ENCODE measurements at places on chromosomes 1 and 21. TPM values are rescaled to one million over a fixed set of nuclear protein-coding genes. Genes with fewer than 3 reads are reported as not detected.

Gene RRP15
- total RNA-seq, result 42.9 TPM

Gene AMY1C
- total RNA-seq, result not detected

Gene GIPC2
- 0.04 TPM for total RNA-seq

- no peak for DNase-seq
Measured at GRCh38 chr1:53140451-53140850, 2.0 kb downstream of the SLC1A7 start.

- no peak for DNase-seq
Measured at GRCh38 chr1:192993426-192994085, 65.6 kb downstream of the UCHL5 start.

DNA sequence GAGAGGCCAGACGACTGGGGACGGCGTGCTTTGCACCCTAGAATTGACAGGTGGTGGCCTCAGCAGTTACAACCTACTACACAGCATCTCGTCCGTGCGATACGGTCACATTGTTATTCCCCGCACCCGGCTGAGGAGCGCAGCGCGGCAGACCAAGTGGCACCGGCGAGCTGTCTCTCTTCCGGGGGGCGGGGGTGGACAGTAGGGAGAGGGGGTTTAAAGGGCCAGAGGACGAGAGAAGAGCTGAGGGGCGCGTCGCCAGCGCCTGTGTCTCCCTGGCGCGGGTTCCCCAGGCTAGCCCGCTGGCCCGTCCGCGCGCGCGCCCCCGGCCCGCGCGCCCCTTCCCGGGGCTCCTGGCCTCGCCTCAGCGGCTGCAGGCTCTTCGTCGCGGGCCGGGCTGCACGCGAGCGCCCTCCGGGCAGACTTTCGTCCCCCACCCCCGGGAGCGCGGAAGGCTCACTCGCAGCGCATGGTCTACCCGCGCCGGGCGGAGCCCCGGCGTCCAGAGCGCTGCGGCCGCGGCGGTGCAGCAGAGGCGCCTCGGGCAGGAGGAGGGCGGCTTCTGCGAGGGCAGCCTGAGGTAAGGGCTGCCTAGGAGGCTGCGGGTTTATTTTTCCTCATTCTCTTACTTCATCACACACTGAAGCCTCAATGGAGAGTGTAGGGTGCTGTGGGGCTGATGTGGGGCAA lies at the start of gene PDE4B:
Gene PDE4B (plus strand): TSS at position 227 of the 690 bp plus-strand sequence.
- no peak for DNase-seq

DNA sequence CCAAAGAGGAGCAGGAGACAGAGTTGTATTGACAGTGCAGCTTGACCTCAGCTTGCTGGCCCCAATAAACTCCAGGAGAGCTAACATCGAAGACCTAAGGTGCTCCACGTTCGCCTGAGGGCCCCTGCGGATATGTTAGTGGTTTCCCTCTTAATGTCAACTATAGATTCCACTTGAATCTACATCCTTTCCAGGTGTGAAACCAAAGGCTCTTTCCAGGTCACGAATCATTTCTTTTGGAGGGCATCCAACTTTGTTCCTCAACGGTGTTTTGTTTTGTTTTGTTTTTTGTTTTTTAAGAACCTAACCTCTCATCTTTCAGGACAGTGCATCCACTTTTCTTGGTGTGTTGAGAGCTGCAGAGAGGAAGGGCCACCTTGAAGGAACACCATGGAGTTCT lies 267.6 kb upstream of the SGIP1 start:
- no peak for DNase-seq

GRCh38 chr1:204275695-204276370 lies 62.0 kb upstream of the GOLT1A start:
- DNase-seq, result no peak

- no peak for DNase-seq
Measured at GRCh38 chr1:107548276-107548675, 407.4 kb downstream of the NTNG1 start.

GRCh38 chr1:55352811-55353180 lies 137.6 kb upstream of the USP24 start:
- no peak for DNase-seq

DNA sequence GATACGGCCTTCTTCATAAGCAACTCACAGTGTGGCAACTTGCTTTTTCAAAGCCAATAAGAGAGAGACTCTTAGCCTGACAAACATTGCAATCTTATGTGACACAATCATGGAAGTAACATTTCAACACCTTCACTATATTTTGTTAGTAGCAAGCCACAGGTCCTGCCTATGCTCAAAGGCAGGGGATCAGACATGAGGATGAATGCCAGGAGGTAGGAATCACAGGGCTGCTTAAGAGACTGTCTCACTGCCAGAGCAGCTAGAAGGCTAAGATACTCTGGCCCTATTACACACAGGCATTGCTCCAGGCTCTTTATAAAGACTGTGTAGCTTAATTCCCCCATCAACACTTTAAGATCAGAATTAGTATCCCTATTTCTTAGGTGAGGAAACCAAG lies 236.2 kb upstream of the KAZN start:
- no peak for DNase-seq

- no peak for DNase-seq
Measured at GRCh38 chr21:25188677-25189079, 418.6 kb downstream of the MRPL39 start.

- DNase-seq, result no peak
Measured at GRCh38 chr1:5571861-5572401, 420.3 kb downstream of the NPHP4 start.

- DNase-seq, result no peak
Measured at GRCh38 chr1:29213055-29213454, 17.7 kb downstream of the MECR start.

- DNase-seq, result no peak
Measured at GRCh38 chr1:233656032-233656635, 42.2 kb downstream of the KCNK1 start.

GRCh38 chr1:96116731-96117130 lies 604.9 kb upstream of the PTBP2 start:
- DNase-seq, result no peak

- no peak for DNase-seq
Measured at GRCh38 chr1:164961715-164962114, 394.8 kb downstream of the LMX1A start.

DNA sequence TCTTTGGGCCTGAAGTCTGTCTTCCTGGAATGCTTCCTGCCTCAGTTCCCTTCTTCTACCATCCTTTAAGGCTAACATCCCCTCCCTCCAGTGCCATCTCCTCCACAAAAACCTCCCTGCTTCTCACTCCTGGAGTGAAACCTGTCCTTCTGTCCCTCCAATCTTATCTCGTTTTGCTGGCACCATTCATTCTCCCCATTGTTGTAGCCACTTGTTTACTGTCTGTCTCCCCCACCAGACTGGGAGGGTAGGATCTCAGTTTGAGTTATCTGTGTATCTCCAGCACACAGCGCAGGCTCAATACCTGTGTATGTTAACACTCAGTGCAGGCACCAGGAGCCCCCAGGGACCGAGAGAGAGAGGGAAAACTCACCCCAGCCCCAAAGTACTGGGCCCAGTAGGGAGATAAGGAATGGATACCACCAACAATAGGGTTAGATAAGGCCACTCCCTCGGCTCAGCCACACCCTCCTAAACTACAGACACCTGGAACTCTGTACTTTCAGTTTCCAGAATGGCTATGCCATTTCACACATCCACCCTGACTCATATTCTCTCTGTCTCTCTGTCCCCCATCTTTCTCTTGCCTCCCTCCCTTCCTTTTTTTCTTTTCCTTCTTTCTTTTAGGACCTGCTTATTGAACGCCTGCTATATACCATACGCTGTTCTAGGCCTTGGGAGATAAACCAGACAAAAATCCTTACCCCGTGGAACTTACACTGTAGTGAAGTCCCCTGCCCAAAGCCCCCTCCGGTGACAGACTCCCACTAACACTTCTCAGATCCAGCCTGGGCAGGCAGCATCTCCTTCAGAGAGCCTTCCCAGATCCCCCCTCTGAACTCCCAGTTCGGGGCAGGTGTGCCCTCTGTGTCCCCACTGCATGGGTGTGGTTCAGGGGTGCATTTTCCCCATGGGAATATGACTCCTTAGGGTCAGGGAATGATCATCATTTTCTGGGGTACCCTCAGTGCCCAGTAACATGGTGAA lies 3.3 kb upstream of the SSBP3 start:
- DNase-seq, result peak; percentile 85

GRCh38 chr1:4468804-4469514 lies 185.4 kb upstream of the AJAP1 start:
- no peak for DNase-seq

- DNase-seq, result no peak
Measured at GRCh38 chr1:38476111-38476849, 383.3 kb downstream of the RRAGC start.

- DNase-seq, result no peak
Measured at GRCh38 chr21:44740742-44741141, 29.4 kb upstream of the TSPEAR start.

- DNase-seq, result peak; percentile 96
Measured at GRCh38 chr1:16012590-16013219, 5.1 kb downstream of the HSPB7 start.

DNA sequence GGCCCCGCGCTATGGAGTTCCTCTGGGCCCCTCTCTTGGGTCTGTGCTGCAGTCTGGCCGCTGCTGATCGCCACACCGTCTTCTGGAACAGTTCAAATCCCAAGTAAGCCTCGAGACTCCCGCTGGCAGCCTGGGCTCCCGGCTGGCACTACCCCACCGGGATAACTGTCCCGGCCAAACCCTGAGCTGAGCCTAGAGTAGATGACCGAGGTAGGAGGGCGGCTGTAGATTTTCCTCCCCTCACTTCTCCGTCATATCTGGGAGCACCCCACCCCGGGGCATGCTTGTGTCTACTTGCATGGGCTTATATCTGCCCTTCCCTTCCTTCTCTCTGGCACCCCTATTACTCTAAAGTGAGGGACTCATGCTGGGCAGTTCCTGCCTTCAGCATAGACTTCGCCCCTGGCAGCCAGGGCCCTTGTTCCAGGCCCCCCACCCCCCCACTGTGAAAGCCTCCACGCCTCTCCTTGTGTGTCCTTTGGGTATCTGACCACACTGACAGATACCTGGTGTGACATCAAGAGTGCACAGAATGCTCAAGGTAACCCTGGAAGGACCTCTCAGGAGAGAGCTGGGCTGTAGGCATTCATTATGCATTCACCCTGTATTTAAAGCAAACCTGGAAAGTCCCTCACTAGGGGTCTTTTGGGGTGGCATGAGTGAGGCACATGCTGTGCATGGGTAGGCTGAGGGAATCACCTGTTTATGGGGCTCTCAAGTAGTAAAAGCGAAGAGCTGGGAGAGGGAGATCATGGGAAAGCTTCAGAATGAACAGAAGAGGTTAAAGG lies 485 bp downstream of the EFNA1 start:
- DNase-seq, result no peak

DNA sequence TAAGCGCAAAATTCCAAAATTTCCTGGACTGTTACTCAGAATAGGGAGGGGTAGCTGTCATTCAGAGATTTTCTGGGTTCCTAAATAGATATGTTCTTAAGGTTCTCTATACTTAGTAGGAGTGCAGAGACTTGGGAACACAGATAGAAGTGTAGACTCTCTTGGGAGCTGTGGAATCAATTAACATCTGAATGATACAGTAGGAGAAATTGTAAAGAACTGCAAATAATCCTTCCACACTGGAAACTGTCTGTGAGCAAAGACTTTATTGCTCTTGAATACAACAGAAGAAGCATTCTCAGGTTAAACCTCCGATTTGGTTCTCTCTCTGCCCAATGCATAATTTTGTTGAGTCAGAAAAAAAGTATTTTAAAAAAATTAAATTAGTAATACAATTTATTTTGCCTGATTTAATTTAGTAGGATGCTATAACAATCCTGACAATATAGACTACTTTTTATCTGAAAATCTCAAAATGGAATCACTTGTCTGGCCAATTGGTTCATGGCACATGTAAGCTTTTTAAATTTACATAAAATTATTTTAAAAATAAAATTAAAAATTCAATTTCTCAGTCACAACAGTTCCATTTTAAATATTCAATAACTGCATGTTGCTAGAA lies 1754.3 kb downstream of the PLA2G4A start:
- DNase-seq, result no peak

DNA sequence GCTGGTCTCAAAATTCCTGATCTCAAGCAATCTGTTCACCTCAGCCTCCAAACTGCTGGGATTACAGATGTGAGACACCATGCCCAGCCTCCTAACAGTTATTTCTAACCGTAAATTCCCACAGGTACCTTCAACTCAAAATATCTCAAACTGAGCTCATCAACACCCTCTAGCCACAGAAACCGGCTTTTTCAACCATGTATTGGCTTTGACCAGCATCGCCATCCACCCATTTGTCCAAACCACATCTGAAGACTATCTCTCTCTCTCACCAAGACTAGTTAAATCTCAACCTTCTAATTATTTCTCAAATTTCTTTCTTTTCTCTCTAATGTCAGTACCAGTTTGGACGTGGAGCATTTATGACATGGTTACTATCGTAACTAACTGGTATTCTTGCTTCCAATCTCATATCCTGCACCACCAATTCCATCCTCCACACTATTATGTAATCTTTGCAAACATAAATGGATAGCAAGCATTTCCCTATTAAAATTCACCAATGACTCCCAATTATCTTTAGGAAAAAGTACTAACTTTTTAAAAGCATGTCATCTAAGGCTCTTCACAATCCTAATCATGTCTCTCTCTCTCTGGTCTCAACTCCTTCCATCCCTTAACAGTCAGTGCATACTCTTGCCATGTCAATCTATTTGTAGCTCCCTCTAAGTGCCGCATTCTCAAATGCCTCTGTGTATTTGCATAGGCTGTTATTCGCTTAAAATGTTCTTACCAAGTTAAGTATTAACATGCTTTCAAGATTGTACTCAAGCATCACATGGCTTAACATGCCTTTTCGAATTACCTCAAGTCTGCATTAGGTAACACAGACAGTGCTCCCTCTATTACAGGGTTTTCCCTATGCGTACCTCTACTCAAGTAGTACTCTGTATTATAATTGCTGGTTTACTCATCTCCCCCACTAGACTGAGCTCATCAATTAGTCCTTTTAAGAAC lies 18.1 kb downstream of the RSBN1 start:
- DNase-seq, result no peak

DNA sequence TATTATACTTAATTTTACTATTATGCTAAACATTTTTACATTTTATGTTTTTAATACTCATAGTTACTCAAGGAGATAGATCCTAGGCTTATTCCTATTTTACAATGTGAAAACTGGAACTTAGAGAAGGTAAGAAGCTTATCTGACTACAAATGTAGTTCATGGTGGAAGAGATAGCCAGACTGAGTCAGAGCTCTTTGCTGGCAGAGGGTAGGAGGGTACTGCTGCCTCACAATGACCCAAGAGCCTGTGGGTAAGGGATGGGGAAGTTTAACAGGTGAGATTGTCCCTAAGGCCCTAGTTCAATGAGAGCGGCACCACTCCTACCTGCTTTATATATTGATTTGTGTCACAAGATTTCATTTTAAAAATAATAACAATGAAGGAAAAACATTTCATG lies 34.1 kb upstream of the NEK7 start:
- peak; percentile 17 for DNase-seq
